Dorsolateral prefrontal cortex (tissue), 122 donors: ENCODE measurements at places on chromosomes 12 and 14.

GRCh38 chr14:45651890-45652289 lies 398.9 kb upstream of the MIS18BP1 start:
- DNase-seq: no peak

DNA sequence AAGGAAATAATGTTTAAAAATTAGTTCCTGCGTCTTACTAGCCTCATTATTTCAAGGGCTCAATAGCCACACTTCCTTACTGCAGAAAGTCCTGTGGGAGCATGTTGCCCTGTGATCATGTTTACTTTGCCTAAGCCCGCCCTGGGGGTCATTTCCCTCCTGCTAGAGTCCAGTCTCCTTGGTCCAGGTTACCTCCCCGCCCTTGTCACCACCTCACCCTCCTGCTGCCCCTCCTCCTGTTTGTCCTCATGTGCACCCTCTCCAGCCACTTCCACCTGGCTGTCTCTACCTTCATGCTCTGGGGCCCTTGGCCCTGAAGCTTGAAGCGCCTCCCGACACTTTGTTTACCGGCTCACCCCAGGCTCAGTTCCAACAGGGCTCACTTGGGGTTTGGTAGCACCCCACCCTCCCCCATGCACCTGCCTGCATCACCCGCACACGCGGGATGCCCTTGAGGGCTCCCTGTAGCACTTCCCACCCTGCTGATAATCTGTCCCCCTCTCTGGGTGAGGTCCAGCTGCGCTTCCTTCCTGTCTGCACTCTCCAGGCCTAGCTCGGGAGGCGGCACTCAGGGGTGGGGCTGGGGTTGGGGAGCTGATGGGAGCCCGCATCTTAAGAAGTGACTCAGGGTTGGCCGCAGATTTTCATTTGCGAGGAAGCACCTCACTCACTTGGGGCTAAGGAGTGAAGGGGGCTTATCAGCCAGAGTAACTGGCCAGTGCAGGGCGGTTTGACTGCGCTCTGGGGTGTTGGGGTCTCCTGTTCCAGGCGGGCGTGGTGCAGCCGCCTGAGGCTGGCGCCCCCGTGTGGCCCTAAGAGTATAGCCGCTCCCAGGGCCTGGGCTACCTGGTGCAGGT lies 40.1 kb downstream of the SMIM41 start:
- no peak for DNase-seq

GRCh38 chr12:119375075-119375882 lies 40.8 kb downstream of the CCDC60 start:
- DNase-seq: no peak

- DNase-seq: no peak
Measured at GRCh38 chr12:120981407-120981941, 3.1 kb downstream of the HNF1A start.

GRCh38 chr14:69107407-69108003 lies 45.4 kb downstream of the DCAF5 start:
- no peak for DNase-seq

- DNase-seq: no peak
Measured at GRCh38 chr12:49819786-49820185, 8.4 kb downstream of the NCKAP5L start.

DNA sequence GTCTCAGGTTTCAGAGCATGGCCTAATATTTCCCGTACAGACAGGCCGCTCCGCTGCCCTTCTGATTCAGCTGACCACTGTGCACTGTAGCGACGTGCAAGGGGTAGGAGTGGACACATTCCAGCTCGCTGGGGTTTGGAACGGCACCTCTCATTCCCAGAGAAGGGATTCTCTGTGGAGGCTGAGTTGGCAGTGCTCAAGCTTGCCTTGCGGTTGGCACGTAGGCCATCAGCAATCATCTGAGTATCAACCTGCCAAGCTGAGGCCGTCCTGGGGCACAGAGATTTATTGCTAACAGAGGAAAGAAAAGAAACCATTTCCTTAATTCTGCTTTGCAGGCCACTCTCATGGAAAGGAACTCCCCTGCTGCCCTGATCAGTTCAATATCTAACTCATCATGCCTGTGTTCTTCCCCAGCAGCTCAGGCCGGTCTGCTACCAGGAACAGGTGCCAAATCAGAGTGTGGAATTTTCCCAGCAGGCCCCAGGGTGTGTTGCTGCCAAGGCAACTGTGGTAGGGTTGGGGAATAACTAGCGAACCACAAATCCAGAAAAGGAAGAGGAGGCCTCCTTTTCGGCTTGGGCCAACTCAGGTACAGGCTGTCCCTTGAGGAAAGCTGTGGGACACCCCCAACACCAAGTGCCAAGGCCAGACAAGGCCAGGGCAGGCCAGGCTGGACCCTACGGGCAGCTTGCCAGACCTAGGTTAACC lies 92.5 kb downstream of the SSPN start:
- no peak for DNase-seq

DNA sequence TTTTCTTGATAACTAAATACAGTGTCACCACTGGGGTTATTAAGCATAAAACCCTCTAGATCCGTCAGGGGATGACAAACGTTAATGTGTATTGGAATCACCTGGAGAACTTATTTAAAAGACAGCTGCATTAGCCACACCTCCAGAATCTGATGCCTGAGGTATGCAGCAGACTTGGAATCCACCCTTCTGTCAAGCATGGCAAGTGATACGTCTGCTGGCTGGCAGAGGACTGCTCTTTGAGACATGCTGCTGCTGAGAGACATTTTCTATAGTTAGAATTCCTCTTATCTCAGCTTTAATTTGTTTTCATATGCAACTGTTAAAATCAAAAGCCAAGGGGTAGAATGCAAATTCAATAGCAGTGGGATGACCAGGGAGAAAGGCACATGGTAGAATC lies 496.3 kb downstream of the NELL2 start:
- no peak for DNase-seq

- no peak for DNase-seq
Measured at GRCh38 chr14:69685218-69685616, 73.8 kb downstream of the SUSD6 start.

DNA sequence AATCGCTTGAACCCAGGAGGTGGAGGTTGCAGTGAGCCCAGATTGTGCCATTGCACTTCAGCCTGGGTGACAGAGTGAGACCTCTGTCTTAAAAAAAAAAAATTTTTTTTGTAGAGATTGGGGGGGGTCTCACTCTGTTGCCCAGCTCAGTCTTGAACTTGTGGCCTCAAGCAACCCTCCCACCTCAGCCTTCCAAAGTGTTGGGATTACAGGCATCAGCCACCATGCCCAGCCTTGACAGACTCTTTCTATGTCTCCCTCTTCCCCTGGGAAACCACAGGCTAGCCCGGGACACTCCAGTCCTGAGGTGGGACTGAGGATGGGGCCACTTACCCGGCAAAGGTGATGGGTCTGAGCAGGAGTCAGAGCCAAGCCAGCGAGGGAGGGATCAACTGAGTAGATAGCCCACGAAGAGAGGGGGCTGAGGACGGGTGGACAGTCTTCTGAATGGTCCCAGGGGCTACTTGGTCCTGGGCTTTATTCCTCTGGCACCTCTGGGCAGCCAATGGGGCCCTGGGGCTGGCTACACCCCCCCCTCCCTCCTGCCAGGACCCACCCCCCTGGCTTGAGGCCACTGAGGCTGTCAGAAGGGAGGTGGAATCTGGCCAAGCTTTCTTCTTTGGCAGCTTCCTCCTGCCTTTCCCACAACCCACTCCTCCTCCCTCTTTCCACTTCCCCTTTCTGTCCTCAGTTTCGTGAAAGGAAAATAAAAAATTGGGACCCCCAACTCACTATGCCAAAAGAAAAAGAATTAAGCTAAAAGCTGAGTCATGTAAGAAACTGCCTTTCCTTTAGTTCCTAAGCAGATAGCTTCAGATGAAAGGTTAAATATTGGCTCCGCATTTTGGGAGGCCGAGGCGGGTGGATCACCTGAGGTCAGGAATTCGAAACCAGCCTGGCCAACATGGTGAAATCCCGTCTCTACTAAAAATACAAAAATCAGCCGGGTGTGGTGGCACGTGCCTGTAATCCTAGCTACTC lies at the start of gene SDS:
SDS (minus strand) TSS at position 453 of the 981 bp plus-strand sequence. CDS start 4,179 bp downstream, outside the sequence.
- DNase-seq: no peak

DNA sequence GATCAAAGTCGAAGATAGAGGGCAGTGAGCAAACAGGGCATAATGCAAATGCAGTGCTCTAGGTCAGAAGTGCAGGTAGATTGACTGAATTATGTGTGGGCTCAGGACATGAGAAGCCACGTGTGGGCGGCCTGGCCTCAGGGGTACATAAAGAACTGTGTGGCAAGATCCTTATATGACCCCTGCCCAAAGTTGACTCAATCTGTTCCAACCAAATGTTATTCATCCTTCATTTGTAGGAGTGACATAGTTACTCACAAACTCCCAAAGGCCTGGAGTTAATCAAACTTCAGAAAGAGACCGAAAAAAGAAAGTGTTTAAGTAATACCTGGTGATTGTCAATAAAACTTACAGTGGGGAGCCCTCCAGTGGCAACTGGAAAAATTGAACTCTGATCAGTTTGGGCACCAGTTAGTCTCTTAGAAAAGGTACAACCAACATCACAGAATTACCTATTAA lies 150.4 kb upstream of the FAR2 start:
- DNase-seq: no peak

DNA sequence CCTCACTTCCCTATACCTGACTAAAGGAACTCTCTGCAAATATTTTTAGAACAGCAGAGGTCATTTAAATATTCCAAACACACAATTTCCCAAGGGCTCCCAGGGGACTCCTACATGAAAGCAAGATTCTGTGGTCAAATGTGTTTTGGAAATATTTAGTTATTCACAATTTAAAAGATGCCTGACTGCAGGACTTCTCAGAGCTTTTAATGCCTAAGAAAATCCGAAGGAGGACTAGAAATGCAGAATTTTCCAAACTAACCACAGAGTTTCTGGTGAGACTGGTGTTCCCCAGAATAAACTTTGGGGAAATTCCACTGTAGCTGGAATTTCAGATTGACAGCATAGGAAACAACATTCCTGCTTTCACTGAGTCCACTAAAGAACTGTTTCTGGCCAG lies 84.8 kb upstream of the MAP1LC3B2 start:
- no peak for DNase-seq

- DNase-seq: no peak
Measured at GRCh38 chr14:67999290-67999689, 179.7 kb downstream of the RAD51B start.

DNA sequence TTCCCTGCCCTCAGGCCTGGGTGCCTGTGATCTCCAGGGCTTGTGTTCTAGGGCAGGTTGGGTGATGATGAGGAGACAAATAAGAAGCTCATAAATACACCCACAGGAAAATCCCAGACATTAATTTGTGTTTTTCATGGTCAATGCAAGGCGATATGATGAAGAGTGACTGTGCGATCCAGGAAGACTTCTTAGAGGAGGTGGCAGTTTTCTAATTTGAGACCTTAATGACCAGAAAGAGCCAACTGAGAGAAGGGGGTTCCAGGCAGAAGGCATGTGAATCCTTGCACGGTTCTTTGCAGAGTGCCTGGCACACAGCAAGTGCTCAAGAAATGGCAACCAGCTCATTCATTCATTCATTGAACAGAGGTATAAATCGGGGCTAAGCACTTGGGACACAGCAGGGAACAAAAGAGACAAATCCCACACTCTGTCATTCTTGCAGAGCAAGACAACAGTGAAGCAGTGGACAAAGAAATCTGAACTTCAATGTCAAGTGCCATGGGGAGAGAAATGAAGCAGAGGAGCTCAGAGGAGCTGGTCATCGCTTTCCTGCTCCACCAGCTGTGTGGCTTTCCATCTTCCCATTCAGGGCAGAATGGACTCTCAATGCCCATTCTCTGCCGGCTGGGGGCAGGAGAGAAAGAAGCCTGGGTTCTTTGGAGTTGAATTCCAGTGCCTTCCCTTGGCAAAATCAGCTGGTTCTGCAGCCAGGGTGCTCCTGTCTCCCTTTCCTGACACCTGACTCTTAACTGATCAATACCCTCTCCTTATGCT lies 128.3 kb downstream of the AACS start:
- DNase-seq: no peak

DNA sequence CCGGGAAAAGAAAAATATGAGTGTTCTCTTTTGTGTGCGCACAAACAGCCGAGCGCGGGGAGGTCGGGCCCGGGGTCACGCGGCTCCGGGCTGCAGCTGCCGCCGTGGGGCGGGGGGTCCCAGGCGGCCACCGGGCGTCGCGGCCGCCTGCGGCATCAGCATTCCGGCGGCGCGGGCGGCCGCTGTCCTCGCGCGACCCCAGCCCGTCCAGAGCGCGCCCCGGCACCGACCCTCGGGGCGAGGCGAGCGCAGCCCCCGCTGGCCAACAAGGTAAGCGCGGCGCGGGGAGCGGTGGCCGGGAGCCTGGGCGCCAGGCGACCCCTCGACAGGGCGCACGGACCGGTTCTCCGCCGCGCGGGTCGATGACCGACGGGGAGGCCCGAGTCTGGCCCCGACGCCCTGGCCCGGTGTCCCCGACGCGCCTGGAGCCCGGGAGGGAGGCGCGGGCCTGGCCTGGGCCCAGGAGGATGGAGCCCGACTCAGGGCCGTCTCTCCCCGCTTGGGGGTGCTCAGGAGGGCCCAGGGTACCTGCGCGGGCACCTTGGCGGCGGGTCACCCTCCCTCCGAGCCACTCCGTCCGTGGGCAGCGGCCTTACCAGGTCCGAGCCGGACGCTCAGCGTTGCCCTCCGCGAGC lies 103.9 kb upstream of the DIO3 start:
- DNase-seq: no peak

- DNase-seq: no peak
Measured at GRCh38 chr12:85836197-85837090, at the start of gene RASSF9. Gene RASSF9 (minus strand): TSS chr12:85836409. CDS start chr12:85836201, 208 bp downstream.

DNA sequence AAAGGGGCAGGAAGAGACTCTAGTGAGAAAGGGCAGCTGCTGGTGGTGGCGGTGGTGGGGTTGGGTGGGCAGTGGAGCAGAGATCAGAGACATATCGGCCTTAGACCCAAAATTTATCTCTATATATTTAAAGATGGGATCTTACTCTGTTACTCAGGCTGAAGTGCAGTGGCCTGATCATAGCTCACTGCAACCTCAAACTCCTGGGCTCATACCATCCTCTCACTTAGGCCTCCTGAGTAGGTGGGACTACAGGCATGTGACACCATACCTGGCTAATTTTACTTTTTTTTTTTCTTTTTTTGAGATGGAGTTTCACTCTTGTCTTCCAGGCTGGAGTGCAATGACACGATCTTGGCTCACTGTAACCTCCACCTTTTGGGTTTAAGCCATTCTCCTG lies 18.6 kb upstream of the ITGA5 start:
- DNase-seq: no peak

DNA sequence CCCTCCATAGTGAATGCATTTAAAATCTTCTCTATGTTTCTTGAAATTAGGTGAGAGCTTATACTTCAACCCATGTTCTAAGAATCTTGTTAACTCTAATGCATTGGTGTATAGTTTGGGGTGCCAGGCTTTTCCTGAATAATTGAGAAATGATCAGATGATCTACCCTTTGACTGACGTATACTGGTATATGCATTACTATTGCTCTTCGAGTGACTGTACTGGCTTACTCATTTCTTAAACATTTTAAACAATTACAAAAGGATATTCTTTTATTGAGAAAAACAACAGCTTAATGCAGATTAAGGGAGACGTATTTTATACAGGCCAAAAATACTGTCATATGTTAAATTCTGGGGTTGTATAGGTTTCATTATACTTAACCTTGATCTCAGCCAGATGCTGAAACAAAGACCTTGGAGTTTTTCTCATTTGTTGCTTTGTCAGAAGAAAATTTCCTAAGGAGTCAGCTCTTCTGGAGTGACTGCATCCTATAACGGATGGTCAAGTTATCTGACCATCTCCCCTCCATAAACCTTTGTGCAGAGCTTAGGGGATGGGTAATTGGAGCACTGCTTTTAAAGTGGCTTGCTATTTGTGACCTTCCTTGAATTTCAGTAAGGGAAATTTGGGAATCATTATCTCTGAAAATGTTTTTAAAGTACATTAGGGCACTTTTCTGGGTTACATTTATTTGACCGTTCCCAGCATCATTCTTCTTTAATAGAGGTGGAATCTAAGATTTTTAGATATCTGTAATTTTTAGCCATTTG lies 507.6 kb downstream of the PCNX1 start:
- DNase-seq: no peak
